ENCODE measurements at places on chromosomes 5 and 9.

GRCh38 chr9:105413525-105413924 is 34.3 kb upstream of the FSD1L start:
- no peaks in the 10 kb centered on the region for H3K27me3 ChIP-seq
- H3K4me3 ChIP-seq, result no peak overlapping the region
- DNase-seq, result no peak
- no peak overlapping the region for H3K27ac ChIP-seq
- H3K4me1 ChIP-seq, result peaks cover 2% of the 10 kb centered on the region

- no peaks in the 10 kb centered on the region for H3K27me3 ChIP-seq
- peaks cover 2% of the 10 kb centered on the region for H3K4me1 ChIP-seq
- H3K36me3 ChIP-seq, result no peaks in the 10 kb centered on the region
- H3K27ac ChIP-seq, result no peak overlapping the region
These were observed 239.0 kb downstream of the PJA2 start for GRCh38 chr5:109170629-109171350.

- no peaks in the 10 kb centered on the region for H3K4me1 ChIP-seq
- no peak for DNase-seq
- no peaks in the 10 kb centered on the region for H3K36me3 ChIP-seq
- H3K27ac ChIP-seq, result no peak overlapping the region
- H3K4me3 ChIP-seq, result no peak overlapping the region
- H3K27me3 ChIP-seq, result no peaks in the 10 kb centered on the region
These were observed 46.6 kb downstream of the EXD3 start for GRCh38 chr9:137376386-137376785.

GRCh38 chr5:37448941-37449340 is 69.8 kb downstream of the WDR70 start:
- no peak for DNase-seq
- no peaks in the 10 kb centered on the region for H3K27me3 ChIP-seq
- no peak overlapping the region for H3K27ac ChIP-seq
- H3K36me3 ChIP-seq, result no peaks in the 10 kb centered on the region
- no peak overlapping the region for H3K4me3 ChIP-seq
- no peaks in the 10 kb centered on the region for H3K4me1 ChIP-seq

DNA sequence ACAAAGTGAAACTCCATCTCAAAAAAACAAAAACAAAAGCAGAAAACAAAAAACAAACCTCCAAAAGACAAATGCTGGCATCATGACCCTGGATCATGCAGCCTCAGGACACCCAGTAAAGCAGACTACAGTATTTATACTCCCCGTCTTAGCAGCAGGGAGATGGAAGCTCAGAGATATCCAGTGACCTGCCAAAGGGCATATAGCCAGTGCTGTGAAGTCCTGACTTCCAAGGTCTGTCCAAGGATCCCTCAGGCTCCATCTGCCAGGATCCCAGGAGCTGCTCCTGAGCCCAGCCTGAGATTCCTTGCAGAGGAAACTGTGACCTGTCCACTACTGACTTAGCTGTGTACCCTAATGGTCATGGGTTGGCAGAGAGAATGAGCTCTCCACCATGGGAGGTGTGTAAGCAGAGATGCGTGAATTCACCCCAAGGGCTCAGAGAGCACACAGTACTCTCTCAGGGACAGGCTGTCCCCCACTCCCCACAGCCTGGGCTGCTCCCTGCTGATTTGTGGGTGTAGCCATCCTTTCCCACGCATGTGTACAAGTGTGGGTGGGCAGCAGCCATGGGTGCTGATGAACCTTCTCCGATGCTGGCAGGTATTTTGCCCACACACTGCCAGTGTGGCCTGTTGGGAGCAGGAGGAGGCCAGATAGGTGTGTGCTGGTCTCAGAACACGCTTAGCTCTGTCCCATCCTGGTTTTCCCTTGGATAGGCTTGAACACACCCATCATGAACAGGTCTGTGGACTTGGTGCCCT is 2.1 kb upstream of the WNK2 start:
- no peak for DNase-seq
- H3K27ac ChIP-seq, result no peak overlapping the region
- peaks cover 12% of the 10 kb centered on the region for H3K4me1 ChIP-seq
- no peaks in the 10 kb centered on the region for H3K27me3 ChIP-seq
- H3K4me3 ChIP-seq, result no peak overlapping the region

- no peak for DNase-seq
- H3K27ac ChIP-seq, result no peak overlapping the region
- H3K4me1 ChIP-seq, result no peaks in the 10 kb centered on the region
- H3K36me3 ChIP-seq, result no peaks in the 10 kb centered on the region
- H3K27me3 ChIP-seq, result no peaks in the 10 kb centered on the region
These were observed 454.2 kb upstream of the SGCD start for GRCh38 chr5:155872629-155873220.

GRCh38 chr5:72209147-72210115 is 102.2 kb downstream of the MAP1B start:
- no peak for DNase-seq
- peaks cover 21% of the 10 kb centered on the region for H3K36me3 ChIP-seq
- H3K27me3 ChIP-seq, result no peaks in the 10 kb centered on the region
- no peak overlapping the region for H3K4me3 ChIP-seq

DNA sequence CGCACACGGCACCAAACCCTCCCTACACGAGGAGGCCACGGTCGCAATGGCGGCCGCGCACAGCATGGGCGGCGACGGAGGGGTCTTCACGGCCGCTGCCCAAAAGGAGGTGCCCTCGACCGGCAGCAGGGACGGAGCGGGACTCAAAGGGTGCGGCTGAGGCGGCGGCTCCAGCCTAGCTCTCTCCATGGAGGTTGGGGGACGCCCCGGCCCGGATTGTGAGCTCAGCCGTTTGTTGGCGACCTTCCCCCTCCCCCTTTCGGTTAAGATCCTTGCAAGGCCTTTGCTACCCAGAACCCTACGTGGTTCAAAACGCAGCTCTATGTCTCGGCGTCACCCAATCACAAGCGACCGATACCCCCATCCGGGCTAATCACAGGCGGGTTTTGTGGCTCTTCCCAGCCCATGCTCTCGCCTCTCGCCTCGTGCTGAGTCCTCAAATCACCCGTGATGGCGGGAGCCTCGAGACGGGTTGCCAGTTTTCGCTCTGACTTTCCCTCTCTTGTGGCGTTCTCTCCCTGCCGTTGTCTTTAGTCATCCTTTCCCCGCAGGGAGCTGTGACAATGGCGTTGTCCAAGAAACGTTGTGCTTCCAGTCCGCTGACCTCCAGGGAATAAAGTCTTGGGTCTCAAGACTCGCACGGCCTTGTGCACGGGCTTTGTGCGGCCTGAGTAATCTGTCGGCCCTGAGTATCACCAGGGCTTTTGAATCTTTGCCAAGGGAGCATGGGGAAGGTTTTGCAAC is 19.5 kb downstream of the C5orf52 start:
- DNase-seq, result no peak
- no peak overlapping the region for H3K27ac ChIP-seq
- H3K4me3 ChIP-seq, result no peak overlapping the region
- no peaks in the 10 kb centered on the region for H3K27me3 ChIP-seq
- no peaks in the 10 kb centered on the region for H3K4me1 ChIP-seq

- no peaks in the 10 kb centered on the region for H3K4me1 ChIP-seq
- no peak overlapping the region for H3K4me3 ChIP-seq
- H3K27me3 ChIP-seq, result no peaks in the 10 kb centered on the region
- DNase-seq, result peak; percentile 28
- H3K27ac ChIP-seq, result no peak overlapping the region
These were observed 65.0 kb upstream of the AFAP1L1 start for GRCh38 chr5:149206524-149207141.

All from H1 (cell line).